CD4-positive, alpha-beta T cell treated with Interleukin-4 for 1 hour (primary cell): ENCODE measurements at places on chromosomes 6 and 20.

DNA sequence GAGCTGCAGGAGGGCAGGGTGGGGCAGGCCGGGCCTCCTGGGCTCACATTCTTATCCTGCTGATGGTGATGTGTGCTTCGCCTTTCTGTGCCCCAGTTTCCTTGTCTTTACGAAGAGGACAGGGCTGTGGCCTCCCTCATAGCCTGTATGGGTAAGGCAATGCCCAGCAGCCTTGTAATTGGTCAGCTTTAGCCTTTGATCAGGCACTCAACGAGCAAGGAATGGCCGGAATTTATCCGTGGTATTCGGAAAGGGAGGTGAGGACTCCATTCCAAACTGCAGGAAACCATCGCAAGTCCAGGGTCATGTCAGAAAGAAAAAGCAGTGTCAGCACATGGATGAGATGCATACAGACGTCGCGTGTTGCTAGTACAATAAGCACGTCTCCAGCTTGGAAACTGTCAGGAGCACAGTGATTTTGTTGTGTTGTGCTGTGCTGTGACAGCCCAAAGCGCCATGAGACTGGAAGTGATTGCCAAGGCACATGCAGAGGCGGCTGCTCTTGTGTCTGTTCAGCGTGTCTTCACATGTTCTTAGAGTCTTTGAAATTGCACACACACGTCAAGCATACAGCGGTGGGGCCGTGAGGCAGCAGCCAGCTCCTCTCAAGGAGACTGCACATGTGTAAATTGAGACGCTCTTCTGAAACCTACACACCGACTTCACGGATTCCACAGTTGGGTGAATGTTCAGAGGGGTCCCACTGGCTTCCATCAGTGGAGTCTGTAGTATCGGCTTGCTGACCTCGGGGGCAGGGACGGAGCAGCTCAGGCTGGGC lies 6.2 kb downstream of the SS18L1 start:
- DNase-seq: no peak

DNA sequence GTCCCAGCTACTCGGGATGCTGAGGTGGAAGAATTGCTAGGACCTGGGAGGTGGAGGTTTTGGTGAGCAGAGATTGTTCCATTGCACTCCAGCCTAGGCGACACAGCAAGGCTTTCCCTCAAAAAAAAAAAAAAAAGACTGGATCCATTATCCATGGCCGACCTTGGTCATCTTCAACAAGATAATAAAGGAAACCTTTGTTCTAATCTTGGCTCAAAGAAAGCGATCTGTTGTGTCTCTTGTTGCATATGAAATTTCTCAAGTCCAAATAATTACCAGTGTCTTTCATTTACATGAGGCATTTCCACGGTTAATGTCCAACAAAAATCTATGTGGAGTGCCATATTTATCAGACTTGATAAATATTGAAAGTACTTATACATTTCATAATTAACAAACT lies 23.7 kb upstream of the KIF16B start:
- DNase-seq: no peak

DNA sequence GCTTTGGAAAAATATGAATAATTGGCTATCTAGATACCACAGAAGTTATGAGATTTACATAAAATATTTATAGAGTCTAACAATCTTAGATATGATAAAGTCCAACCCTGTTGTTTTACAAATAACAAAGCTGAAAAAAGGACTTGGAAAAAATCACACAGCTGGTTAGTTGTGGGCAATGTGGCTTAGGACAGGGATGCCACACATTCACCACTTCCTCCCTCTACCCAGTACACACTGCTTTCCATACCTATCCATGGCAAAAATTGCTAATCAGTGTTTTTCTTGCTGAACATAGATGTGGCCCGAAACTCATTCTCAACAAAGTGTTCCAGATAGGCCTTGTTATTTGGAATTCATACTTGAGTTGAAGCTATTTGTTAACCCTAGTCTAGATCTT lies 147.3 kb upstream of the BMP5 start:
- DNase-seq: no peak

DNA sequence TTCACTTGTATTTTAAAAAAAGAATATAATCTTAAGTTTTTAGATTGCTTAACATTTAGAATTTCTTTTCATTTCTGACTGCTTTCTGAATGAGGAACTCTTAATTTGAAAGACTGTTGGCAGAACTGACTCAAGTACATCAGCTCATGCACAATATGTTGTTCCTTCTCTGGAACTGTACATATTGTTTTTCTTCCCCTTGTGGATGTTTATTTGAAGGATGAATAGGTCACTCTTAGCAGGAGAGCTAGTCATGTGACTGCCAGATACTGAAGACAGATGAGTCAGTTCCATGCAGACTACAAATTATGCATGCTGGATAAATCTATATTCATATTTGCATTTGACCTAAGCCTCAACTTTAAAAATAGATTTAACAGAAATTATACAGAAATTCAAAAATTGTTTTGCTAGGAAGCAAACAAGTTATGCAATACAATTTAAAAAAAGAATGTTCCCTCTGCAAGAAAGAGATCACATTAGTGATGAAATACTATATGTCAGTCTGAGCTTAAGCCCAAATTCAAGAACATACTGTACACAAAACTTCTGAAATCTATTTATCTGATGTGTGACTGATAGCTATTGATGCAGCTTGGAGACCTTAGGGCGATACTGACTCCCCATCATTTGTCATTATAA lies 1274.9 kb upstream of the GJE1 start:
- no peak for DNase-seq

DNA sequence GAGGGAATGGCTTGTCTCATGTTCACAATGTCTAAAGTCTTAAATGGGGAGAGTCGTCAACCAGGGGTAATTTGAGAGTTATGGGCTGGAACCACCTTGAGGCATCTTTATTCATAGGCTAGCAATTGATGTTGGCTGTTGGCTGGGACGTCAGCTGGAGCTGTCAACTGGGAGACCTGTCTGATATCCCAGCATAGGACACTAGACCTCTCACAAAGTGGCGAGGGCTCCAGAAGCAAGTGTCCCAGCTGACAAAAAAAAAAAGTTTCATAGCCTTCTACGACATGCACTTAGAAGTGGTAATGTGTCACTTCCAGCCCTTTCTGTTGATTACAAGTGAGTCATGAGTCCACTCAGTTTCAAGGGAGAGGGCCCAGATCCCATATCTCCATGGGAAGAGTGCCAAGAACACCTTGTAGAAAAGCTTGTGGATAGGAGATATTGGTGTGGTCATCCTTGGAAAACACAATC lies 278.0 kb downstream of the ESR1 start:
- no peak for DNase-seq

DNA sequence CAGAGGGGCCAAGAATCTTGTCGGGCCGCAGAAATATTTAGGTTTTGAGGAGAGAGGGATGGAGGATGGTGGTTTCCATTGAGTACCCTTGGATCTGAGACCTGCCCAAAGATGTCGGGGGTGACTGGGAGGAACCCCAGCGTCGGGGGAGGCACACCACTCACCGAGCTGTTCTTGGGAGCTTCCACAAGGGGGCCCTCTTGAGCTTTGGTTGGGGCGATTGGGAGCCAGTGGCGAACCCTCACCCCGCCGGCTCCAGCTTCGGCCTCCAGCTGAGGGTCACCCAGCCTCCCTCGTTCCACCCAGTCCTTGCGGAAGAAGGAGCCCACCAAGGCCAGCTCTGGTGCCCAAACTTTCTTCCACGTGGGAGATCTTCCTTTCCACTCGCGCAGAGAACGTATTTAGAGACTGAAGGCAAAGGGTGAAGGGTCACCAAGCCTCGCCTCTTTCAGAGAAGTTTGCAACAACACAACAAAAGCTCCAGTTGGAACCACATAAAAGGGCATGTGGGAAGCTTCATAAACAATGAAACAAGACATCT lies 33.6 kb downstream of the APCDD1L start:
- peak; percentile 30 for DNase-seq

- DNase-seq: no peak
Measured at GRCh38 chr6:119201480-119201879, 123.0 kb upstream of the FAM184A start.

- no peak for DNase-seq
Measured at GRCh38 chr6:111129013-111129412, 41.7 kb downstream of the SLC16A10 start.

GRCh38 chr20:51418137-51418529 lies 124.4 kb downstream of the NFATC2 start:
- no peak for DNase-seq

- no peak for DNase-seq
Measured at GRCh38 chr20:5161536-5162164, 34.8 kb downstream of the CDS2 start.

- no peak for DNase-seq
Measured at GRCh38 chr6:56772737-56773184, 130.1 kb upstream of the DST start.

DNA sequence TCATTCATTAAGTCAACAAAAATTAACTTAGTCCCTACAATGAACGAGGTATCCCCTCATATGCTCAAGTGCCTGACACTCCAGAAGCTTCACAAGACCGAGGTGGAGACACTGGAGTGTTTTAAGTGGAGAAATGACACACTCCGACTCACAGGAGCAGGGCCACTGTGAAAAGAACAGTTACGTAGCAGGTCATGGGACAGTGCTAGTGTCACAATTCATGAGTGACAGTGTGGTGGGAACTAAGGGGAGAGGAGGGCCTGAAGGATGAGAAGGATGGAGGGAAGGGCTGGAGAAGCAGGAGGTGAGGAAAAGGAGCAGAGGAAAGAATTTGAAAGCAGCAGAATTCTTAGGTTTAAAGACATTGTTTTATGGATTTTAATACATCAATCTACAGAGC lies 1.3 kb upstream of the HLA-A start:
- DNase-seq: no peak

DNA sequence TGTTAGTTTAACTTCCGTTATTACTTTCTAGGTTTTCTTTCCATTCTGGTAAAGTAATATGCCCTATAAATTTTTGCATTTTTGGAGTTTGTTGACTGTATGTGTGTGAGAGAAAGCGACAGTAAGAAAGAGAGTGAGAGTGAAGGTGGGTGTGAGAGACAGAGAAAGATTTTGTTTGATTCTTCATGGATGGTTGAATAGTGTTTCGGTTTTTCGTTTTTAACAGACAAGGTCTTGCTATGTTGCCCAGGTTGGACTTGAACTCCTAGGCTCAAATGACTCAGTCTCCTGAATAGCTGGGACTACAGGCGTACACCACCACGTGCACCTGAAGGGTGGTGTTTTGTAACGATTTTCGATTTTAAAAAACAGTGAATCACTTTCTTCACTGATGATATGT lies 329.1 kb upstream of the RUNX2 start:
- no peak for DNase-seq

- DNase-seq: no peak
Measured at GRCh38 chr6:203661-204060, 88.6 kb upstream of the DUSP22 start.

DNA sequence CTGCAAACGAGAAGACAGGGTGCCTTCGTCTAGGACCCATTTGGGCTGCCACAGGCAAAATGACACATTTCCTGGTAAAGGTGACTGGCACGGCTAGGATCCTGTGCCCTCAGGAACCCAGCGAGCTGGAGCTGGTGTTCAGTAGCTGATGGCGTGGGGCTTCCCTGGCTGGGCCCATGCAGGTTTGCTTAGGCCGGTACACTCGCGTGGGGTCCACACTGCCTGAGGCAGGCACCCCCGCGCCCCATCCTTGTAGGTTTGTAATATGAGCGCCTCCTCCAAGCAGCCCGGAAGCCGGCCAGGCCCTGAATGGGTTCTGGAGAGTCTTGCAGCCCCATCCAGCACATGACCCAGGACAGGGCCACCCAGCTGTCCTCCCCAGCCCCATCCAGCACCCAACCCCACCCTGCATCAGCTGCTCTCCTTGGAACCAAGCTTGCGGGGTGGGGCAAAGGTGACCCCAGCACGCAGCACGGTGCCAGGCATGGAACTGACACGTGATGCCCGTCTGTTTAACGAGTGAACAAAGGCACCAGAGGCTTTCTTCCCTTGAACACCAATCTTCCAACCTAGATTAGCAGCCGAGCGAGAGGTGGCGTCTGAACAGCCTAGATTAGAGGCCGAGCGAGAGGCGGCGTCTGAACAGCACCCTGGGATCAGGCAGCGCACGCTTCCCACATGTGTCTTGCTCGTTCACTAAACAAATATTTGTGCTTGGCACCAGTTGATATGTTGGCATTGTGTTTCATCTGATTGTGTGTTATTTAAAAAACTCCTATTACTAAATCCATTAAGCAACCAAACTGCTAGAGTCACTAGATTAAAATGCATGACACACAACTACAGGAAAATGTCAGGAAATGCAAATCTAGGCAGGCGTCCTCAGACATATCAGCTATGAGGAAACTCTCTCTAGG lies 112.1 kb downstream of the DLL1 start:
- DNase-seq: no peak

DNA sequence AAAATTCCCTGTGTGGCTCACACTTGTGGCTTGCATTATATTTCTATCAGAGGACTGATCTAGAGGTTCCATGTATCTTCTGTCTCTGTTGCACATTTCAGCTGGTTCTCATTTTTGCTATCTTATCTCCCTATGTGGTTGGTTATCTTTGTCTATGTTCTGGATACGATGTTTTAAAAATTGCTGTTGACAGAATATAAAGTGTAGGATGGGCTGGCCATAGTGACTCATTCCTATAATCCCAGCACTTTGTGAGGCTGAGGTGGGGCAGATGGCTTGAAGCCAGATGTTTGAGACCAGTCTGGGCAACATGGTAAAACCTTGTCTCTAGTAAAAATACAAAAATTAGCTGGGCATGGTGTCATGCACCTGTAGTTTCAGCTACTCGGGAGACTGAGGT lies 9.9 kb upstream of the ULBP3 start:
- DNase-seq: no peak

GRCh38 chr6:45900808-45901752 lies 114.6 kb downstream of the CLIC5 start:
- DNase-seq: no peak

DNA sequence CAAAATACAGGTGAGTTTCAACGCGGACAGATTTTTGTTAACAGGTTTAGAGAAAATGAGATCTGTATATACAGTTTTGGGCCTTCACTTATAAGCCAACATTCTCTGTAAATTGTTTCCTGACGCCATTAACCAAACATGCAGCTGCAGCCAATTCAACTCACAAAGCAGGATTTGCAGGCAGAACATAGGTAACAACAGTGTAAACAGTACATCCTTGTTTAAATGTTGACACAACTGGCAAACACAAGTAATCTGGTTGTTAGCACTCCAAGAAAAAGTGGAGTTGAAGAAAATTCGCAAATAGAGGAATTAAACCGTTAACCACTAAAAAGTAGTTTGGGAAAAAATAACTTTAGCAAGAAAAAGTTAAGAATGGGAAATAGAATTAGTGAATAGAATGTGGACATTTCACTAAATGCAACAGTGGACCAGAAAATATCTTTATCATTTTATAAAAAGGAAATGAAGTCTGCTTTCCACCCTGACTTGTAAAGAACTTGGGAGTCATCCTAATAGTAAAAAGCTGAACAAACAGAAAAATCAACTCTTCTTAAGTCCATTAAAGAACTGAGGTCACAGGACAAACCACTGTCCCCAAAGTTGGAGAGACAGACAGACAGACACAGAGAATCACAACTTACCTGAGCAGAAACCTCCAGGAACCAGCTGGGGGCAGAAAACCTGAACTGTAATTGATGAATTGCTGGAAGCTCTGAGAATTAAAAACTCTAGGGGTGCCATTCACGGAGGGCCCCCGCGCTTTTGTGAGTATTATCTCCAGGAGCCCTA lies 10.1 kb downstream of the SMIM28 start:
- no peak for DNase-seq
